NCI-H1694 treated with DMSO at 0.1 percent for 48 hours (cell line): ENCODE measurements at places on chromosomes 3 and 15.

GRCh38 chr3:157549498-157549897, 46.3 kb upstream of the VEPH1 start:
- DNase-seq = no peak

DNA sequence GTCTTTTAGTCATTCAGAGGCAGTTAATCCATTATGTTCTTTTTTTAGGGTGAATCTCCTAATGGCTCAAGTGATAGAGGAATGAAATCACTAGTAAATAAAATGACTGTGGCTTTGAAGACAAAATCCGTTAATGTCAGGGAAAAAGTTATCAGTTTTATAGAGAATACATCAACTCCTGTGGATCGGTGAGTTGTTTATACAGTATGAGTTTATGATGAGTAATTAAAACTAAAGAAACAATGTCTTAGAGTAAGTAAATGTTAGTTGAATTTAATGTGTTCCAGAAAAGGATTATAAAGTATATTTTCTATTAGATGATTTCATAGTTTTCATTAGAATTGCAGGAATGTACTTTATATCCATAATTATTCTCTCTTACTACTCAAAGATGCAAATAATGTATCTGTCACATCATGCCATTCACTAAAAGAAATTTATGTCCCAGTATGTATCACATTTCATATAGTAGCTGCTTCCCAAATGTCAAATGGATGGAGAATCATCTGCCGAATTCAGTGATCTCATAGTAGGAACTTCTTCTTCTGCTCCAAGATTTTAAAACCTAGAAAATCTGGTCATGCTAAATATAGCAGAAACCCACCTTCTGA, 24.1 kb upstream of the NIT2 start:
- no peak for DNase-seq

GRCh38 chr3:107375682-107376081, 1.6 kb upstream of the CCDC54 start:
- DNase-seq = no peak

- DNase-seq = peak; percentile 24
These were observed 534.7 kb upstream of the CBLB start for GRCh38 chr3:106403371-106404145.

DNA sequence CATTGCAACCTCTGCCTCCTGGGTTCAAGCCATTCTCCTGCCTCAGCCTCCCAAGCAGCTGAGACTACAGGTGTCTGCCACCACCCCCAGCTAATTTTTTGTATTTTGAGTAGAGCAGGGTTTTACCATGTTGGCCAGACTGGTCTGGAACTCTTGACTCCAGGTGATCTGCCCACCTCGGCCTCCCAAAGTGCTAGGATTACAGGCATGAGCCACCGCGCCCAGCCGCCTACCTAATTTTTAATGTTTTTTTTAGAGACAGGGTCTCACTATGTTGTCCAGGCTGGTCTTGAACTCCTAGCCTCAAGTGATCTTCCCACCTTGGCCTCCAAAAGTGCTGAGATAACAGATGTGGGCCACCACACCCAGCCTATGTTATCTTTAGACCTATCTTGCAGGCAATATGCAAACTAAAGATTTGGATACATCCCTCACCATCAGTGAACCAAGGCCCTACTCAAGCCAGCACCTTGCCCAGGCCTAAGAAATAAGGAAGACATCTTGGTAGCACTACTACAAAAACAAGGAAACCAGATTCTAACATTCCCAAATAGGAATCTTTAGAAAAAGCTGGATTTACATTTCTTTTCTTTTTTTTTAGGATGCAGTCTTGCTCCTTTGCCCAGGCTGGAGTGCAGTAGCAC, 6.3 kb upstream of the GMPPB start:
- DNase-seq = no peak

GRCh38 chr3:27317096-27317495, 52.1 kb downstream of the NEK10 start:
- no peak for DNase-seq

GRCh38 chr15:80841541-80841940, 62.4 kb downstream of the CEMIP start:
- no peak for DNase-seq

DNA sequence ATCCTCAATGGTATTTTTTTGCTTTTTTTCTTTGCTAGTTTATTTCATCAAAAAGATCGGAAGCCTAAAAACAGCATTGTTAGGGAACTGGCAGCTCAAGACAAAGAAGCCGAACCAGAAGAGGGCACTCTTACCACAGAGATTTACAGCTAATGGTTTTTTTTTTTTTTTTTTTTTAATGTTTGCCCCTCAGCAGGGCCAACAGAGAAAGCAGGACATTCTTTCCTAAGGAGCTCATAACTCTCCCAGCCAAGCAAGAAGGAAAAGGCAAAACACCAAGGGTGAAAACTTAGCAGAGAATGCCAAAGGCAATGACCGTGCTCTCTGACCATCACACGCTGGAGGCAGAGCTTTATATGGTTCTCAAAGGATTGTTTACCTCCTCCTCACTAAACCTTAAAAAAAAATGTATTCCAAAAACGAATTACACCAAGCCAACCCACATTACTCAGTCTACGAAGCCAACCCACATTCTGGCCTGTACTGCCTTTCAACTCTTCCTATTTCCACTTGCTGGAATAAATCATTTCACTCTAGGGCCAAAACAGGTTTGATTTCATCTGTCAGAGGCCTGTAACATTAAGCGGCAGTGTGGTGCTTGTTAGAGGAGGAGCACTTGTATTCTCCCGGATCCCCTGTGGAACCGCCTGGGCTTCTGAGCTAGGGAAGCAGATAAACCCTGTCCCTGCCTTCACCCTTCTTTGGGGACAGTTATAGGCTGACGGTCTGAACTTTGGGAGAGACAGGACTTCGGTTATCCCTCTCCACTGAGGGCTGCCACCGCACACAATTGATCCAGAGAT, 35.6 kb upstream of the GYG1 start:
- DNase-seq = peak; percentile 43

GRCh38 chr3:48278884-48279559, 38.1 kb downstream of the ZNF589 start:
- no peak for DNase-seq

GRCh38 chr15:39403640-39404117, 177.2 kb upstream of the THBS1 start:
- DNase-seq = no peak

GRCh38 chr3:50585919-50586762, 16.8 kb downstream of the HEMK1 start:
- DNase-seq = no peak

GRCh38 chr3:109050591-109051167, 67.3 kb downstream of the MORC1 start:
- DNase-seq = peak; percentile 17

DNA sequence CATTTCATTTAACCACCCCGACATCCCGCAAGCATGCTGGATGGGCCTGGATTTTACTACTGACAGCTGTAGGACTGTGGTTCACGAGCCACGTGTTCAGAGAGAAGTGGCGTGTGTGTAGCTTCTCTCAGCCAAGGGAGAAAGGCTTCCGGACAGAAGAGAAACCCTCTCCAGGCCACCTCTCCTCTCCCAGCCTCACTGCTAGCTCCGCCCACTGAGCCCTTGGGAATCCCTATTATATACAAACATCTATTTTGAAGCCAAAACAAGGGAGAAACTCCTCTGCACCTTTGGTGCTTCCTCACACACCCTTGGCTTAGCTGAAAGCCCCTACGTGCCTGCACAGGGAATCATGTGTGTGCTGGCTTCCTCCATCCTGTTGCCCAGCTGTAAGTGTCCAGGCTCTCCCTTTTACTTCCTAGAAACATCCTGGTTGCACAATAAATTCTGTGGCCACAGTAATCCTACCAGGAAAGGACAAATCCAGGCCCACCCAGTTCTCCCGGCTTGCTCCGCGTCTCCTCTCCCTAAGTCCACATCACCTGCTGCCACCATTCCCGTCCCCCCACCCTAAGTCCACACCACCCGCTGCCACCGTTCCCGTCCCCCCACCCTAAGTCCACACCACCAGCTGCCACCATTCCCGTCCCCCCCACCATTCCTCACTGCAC, 30.5 kb downstream of the PCSK6 start:
- no peak for DNase-seq

- DNase-seq = no peak
These were observed 145.2 kb downstream of the THRB start for GRCh38 chr3:24349367-24350019.

GRCh38 chr15:72754096-72754495, 29.5 kb downstream of the ADPGK start:
- DNase-seq = no peak

DNA sequence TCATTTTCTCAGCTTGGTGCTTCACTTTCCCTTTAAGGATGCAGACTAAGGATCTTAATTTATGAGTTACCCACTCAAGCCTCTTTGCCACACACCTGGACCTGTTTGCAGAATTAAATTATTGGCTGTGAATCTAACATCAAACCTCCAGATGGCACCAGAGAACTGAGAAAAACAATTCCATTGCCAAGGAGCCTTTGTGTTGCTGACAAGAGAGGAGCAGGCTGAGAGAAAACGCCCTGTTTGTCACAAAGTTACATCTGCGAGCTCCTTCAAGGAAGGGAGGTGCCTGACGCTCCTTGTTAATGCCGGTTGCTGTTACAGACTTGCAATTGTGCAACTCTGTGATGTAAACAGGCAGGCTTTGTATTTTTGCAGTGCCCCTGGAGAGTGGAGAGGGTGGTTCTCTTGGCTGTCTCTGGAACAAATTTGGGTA, 36.3 kb upstream of the TMC3 start:
- peak; percentile 74 for DNase-seq

- peak; percentile 43 for DNase-seq
These were observed at the start of gene JMJD7 for GRCh38 chr15:41827880-41828806. TSS of gene JMJD7 (plus strand) at chr15:41828092. CDS start at chr15:41828125, 33 bp downstream.

DNA sequence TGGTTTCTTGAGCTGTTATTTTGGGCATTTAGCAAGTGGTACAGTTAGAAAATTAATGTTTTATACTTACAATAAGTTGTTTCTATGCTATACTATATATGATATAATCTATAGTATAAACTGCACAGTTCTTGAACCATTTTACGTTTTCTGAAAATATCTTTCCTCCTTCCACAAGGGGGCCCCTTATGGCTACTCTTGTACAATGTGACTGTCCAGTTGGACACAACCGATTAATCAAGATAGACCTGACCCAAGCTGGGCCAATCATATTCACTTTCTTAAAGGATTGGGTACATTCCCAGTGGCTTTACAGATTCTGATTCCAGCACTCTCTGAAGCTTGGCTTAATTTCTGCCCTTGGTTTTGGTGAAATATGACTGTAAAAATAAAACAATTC, 953.4 kb downstream of the AGBL1 start:
- no peak for DNase-seq

GRCh38 chr3:46852839-46853355, 10.3 kb downstream of the MYL3 start:
- no peak for DNase-seq

- DNase-seq = no peak
These were observed 109.7 kb downstream of the LRRC49 start for GRCh38 chr15:71002316-71002715.

DNA sequence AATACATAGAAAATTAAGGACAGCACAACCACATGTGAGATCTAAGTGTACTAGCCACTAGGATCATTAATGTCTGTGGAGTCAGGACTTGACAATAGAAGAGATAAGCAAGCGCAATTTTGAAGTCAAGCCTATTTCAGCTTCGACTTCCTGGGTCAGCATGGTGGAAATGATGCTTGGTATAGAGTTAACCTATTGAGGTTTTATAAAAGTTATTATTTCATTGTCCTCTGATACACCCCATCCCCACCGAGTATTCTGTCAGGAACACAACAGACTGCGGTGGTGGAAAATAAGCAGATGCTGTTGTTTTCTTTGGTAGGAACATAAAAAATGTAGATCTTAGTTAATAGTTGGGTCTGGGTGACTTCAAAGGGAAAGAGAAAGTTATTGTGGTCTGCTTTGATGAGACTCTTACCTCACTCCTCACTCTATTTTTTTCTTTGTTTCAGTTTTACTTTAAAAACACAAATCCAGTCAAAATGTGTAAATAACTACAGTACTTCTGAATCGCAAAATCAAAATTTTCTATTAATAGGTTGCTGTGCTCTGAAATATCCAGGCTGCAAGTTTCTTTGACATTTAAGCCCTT, 82.1 kb downstream of the IL5RA start:
- DNase-seq = no peak
